ENCODE measurements at places on chromosomes 1 and 21.

GRCh38 chr1:91754348-91754747 is 131.6 kb downstream of the TGFBR3 start:
- no peak for DNase-seq

- DNase-seq = peak; percentile 73
Measured at GRCh38 chr21:29299916-29300806, 1.4 kb downstream of the BACH1 start.

GRCh38 chr1:163248064-163248463 is 45.3 kb upstream of the RGS5 start:
- no peak for DNase-seq

DNA sequence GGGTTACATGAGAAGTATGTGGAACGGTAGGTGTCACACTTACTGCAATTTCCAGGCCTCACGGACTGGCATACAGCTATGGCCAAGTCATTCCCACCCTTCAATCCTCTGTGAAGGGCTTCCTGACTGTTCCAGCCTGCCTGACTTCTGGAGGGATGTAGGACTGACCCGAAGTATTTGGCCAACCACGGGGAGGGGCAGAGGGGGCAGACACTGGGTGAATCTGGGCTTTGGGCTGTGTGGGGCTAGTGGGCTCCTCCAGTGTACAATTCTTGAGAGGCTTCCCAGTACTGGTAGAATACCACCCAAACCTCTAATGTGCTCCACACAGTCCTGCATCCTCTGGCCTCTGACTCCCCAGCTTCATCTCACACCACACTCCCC is 78.2 kb downstream of the FAM78B start:
- no peak for DNase-seq

DNA sequence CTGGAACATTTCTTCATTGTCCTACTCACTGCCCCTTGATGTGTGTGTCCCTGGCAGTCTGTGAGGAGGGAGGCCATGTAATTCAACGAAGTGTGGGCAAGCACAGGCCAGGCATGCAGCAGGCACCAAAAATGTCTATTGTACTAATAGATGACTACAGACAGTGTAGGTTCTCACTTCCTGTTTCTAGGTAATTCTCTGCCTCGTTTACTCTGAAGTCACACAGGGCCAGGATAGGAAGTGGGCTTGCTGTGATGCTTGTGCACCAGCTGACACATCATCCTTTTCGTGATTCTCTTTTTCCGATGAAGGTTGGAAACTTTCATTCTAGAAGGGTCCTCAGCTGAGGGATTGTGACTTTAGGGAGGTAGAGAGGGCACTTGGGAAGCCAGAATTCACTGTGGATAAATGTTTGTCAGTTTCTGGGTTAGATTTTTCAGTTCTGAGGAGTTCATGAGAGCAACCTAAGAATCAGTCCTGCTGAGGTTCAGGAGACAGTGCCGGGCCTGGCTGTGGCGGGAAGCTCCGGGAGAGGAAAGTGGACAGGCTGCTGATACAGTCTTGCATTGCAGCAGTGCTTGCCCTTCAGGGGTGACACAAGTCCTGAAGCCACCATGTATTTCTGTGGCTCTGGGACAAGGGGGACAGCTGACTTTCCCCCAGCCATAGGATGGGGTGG is 4.3 kb upstream of the CSF1 start:
- DNase-seq = no peak

DNA sequence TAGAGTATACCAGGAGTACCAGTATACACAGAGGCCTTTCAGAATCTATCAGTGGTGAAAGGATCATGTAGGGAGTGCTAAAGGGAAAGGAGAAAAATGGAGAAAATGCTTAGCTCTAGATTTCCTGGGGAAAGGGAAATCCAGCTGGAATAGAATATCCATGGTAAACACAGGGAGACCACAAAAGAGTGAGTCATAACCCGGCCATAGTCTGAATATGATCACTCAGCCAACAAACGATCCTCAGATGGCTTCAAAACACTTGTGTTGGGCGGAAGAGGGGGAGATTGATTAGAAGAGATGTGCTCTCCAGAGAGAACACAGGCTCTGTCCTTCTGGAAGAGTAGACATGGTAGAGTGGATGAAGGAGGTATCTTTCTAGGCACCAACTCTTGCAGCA is 180.6 kb downstream of the PAPPA2 start:
- DNase-seq = no peak

DNA sequence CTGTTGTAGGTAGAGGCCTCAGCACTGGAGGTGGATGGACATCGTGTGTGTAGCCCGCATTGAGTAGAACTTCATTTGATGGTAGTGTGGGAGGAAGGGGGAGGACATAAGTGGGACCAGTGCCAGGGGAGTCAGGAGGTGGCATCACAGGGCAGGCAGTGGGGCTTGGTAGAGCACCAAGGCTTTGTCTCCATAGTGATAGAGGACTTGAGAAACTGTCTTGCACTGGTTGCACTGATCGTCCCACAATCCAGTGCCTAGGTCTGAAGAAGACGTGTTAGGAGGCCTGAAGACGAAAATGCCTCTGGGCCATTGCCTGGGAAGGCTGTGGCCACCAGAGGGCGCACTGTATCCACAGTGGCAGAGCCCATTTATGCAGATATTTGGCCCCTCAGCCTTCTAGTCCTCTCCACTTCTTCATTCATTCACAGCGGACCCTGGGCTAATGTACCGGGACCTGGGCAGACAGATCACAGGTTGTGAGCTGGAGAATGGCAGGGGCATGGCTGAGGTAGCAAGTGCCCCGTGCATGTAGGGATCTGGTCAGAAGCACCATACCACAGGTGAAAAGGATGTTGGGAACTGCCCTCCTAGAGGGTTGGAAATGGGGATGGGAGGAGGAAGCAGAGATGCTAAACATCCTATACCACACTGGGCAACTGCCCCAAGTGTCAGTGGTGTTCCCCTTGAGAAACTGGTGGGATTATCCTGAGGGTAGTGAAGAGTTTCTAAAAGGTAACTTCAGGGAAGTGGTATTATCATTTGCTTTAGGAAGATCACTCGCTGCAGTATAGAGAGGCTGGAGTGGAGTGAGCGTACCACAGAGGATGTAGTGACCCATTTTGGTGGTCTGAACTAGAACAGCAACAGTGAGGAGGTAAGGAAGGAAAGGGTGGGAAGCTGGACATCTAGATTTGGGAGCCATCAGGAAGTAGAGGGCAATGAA is 95.3 kb downstream of the PIK3R3 start:
- DNase-seq = peak; percentile 85

DNA sequence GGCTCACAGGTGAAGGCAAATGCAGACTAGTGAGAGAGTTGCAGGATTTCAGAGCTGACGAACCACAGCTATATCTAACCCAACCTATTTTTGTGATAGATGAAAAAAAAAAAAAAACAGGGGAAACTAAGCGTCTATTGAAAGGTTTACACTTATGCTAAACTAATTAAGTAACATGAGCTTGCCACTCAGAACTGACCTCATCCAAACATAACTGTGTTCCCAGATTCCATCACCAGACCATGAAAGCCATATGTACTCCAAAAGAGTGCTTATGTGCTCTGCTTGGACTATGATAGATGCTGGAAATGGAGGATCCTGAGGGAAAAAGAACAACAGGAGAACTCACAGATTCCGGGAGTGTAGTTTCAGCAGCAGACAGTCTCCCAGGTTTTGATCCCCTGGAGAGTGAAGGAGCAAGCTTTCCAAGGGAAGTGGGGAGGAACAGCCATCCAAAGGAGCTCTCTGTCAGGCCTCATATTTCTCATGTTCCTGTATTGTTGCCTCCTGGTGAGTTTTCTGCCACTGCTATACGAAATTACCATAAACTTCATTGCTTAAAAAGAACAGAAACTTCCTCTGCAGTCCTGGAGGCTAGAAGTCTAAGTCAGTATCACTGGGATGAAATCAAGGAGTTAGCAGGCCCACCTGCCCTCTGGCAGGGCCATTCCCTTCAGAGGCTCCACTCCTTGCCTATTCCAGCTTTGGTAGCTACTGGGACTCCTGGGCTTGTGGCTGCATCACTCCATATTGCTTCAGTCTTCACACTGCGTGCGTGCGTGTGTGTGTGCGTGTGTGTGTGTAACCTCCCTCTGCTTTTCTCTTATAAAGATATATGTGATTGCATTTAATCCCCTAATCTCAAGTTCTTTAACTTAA is 38.1 kb downstream of the NIBAN1 start:
- DNase-seq = no peak

GRCh38 chr21:45975020-45975666 is 6.4 kb upstream of the COL6A1 start:
- no peak for DNase-seq

DNA sequence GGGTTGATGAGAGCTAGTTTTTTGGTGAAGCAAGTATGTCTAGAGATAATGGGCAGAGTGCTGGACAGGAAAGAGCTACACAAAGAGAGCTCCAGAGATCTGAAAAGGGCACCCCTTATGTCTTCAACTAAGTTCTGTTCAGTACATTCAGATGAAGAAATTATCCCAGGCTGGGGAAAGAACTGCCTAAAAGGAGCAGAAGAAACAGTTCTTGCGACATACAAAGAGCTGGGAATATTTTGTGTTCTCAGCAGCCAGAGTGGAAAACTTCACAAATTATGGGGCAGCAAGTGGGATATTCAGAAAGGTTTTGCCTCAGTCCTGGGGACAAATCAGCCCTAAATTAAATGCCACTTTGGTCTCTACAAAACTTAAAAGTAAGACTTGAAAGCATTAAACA is 17.4 kb upstream of the CCN1 start:
- DNase-seq = no peak

GRCh38 chr1:32969566-32969965 is 5.0 kb upstream of the RNF19B start:
- DNase-seq = no peak

GRCh38 chr1:58397187-58397820 is 149.2 kb downstream of the OMA1 start:
- DNase-seq = no peak

GRCh38 chr1:62746086-62746808 is 37.7 kb upstream of the ATG4C start:
- no peak for DNase-seq

Data from gastrocnemius medialis (tissue), 4 donors.